Spinal cord (tissue), 10 donors: ENCODE measurements at places on chromosomes 5 and 9. TPM values are rescaled to one million over a fixed set of nuclear protein-coding genes. Genes with fewer than 3 reads are reported as not detected.

- DNase-seq, result no peak
- H3K27me3 ChIP-seq, result no peaks in the 10 kb centered on the region
- peaks cover 37% of the 10 kb centered on the region for H3K36me3 ChIP-seq
- no peak overlapping the region for H3K27ac ChIP-seq
- no peak overlapping the region for H3K4me3 ChIP-seq
Observed at GRCh38 chr9:133680250-133680975, 44.2 kb downstream of the DBH start.

DNA sequence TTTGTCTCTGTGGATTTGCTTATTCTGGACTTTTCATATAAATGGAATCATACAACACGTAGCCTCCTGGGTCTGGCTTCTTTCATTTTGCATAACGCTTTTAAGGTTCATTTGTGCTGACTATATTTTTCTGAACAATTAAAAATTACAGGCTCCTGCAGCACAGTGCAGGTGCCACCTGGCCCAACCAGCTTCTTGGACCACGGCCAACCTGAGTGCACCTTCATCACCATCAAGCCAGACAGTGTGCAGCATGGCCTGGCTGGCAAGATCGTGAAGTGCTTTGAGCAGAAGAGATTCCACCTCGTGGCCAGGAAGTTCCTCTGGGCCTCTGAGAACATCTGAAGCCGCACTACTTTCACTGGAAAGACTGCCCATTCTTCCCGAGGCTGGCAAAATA lies 53.5 kb upstream of the COL15A1 start:
- H3K27me3 ChIP-seq, result no peaks in the 10 kb centered on the region
- H3K36me3 ChIP-seq, result no peaks in the 10 kb centered on the region
- no peak for DNase-seq
- no peak overlapping the region for H3K27ac ChIP-seq
- no peaks in the 10 kb centered on the region for H3K4me1 ChIP-seq

The SPINK7 gene
- not detected for total RNA-seq

The GDF9 gene
- 0.83 TPM for total RNA-seq

The CDH6 gene
- total RNA-seq, result 50.9 TPM

- H3K36me3 ChIP-seq, result peaks cover 6% of the 10 kb centered on the region
- DNase-seq, result no peak
- no peaks in the 10 kb centered on the region for H3K4me1 ChIP-seq
- no peaks in the 10 kb centered on the region for H3K27me3 ChIP-seq
- H3K27ac ChIP-seq, result no peak overlapping the region
Observed at GRCh38 chr9:2085716-2086115, 70.6 kb downstream of the SMARCA2 start.

DNA sequence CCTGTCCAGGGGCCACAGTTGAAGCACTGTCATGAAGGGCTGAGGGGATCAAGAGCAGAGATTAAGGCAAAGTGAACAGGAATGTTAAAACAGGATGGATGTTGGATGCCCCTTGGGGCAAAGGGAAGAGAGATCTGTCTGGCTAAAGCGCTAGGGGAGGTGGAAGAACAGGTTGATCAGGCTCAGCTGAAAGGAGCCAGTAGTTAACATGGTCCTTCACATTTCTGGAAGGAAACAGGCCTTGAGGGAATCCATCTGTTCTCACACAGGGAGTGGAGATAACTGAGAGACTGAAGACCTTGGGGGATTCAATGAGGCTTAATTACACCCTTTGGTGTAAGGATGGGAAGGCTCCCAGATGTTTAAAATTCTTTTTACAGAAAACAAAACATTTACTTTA lies 5.8 kb downstream of the HAPLN1 start:
- H3K4me1 ChIP-seq, result no peaks in the 10 kb centered on the region
- DNase-seq, result no peak
- no peak overlapping the region for H3K27ac ChIP-seq
- no peaks in the 10 kb centered on the region for H3K27me3 ChIP-seq

DNA sequence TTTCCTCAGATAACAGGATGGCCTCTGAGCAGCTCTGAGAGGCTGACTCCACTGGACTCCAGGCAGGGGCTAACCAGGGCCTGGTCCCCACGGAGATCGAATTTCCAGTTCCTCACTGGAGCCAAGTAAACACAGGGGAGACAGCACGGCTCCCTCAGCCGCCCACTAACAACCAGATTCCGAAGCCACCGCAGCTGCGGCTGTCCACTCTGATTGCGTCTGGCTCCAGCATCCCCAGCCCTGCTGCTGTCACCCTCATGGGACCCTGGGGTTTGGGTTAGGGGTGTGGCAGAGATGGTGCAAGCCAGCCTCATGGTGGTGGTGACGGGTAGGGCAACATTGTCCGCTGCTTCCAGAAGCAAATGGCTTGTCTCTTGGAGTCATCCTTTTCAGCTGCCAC lies 172.6 kb downstream of the RGS3 start:
- no peaks in the 10 kb centered on the region for H3K4me1 ChIP-seq
- no peaks in the 10 kb centered on the region for H3K36me3 ChIP-seq
- H3K27me3 ChIP-seq, result peaks cover 13% of the 10 kb centered on the region
- H3K27ac ChIP-seq, result no peak overlapping the region

The TTC23L gene
- 4.1 TPM for total RNA-seq

GRCh38 chr9:131067625-131068024 lies 28.7 kb upstream of the AIF1L start:
- H3K27me3 ChIP-seq, result peaks cover 2% of the 10 kb centered on the region
- H3K4me3 ChIP-seq, result no peak overlapping the region
- no peak for DNase-seq
- peaks cover 16% of the 10 kb centered on the region for H3K4me1 ChIP-seq

DNA sequence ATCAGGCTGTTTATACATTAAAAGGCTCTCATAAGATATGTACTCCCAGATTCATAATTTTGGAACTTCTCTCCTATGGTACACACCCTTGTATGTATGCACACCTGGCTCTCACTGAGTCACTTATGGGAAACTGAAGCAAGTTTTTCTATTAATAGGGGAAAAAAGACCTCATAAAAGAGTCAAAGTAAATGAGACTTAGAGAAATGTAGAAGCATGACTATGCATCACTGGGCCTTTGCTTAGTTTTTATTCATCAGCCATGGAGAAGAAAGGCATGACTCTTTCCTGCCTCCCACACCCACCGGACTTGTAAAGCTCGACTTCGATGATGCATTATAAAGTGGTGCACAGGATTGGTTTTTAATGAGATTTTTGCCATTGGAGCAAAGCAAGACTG lies 28.2 kb downstream of the MTAP start:
- H3K4me1 ChIP-seq, result no peaks in the 10 kb centered on the region
- no peak overlapping the region for H3K27ac ChIP-seq
- H3K27me3 ChIP-seq, result no peaks in the 10 kb centered on the region
- no peak overlapping the region for H3K4me3 ChIP-seq
- peaks cover 15% of the 10 kb centered on the region for H3K36me3 ChIP-seq

DNA sequence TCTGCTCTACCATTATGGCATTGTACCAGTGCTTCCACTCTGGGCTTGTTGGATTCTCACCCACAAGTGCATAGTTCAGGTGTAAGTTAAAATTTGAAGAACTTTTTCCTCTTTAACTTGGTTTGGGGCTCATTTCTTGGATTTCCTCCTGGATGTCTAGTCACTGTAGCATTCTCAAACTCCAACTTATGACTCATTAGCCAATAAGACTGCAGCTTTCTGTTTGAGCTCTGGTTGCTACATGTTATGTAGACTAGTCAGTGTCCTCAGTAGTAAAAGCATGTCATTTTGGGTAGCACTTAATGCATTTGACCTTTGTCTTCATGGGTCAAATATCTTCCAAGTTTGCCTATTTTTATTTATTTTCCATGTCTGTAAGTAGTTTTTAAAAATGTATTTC lies 790.8 kb downstream of the BRINP1 start:
- no peak overlapping the region for H3K27ac ChIP-seq
- no peaks in the 10 kb centered on the region for H3K4me1 ChIP-seq
- no peak for DNase-seq
- H3K4me3 ChIP-seq, result no peak overlapping the region

DNA sequence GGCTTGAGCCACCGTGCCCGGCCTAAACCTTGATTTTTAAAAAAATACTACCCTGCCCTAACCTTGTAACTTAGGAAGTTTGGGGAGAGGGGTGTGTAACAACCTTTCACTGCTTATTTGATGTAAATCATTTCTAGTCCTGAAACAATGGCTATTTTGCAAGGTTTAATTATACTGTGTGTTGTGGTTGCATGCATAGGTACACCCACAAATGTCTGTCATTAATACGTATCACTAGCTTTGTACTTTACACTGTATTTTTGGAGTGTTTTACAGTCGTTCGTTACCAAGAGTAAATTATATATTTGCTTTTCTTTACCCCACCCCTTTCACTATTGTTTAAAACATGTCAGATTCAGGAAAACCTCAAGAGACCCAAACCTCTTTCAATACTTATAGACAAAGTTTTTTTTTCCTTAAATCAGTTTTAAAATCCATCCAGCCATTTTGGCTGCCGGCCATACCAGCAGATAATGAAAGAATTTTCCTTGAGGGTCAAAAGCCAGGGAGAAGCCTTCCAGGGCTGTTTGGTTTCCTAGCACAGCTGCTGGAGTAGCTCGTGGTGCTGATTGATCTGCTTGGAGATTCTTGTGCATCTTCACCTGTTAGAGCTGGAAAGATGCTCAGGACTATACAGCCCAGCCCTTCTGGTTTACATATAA lies 50.7 kb downstream of the DOCK8 start:
- no peak for DNase-seq
- H3K27ac ChIP-seq, result no peak overlapping the region
- H3K27me3 ChIP-seq, result no peaks in the 10 kb centered on the region
- H3K4me1 ChIP-seq, result no peaks in the 10 kb centered on the region

DNA sequence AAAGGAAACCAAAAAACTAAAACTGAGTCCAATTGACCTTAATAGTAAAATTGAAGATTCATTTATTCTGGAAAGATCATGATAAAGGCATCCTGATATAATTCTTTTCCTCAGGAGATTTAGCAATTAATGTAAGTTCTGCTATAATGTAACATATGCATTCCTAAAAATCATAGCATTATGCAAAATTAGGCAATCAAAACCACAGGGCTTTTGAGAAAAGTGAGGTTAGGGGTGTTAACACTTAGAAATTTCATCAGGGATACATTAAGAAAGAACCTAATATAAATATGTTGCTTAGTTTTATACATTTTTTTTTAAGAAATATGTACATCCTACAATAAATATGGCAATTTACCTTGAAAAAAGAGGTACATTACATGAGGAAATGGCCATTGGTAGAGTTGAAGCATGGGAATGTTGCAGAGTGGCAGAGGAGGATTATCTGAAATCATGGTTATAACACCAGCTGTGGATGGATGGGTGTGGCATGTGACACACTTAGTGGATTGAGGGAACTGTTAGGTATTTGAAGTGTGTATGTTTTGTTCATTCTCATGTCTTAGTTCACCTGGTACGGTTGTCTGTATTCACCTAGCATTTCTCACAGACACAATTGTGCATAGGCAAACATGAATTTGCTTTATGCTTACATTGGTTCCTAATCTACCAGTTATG lies 51.1 kb downstream of the CCNH start:
- H3K27ac ChIP-seq, result no peak overlapping the region
- H3K27me3 ChIP-seq, result no peaks in the 10 kb centered on the region
- H3K4me3 ChIP-seq, result no peak overlapping the region
- no peaks in the 10 kb centered on the region for H3K4me1 ChIP-seq

- H3K27me3 ChIP-seq, result no peaks in the 10 kb centered on the region
- no peak for DNase-seq
- no peaks in the 10 kb centered on the region for H3K36me3 ChIP-seq
- no peaks in the 10 kb centered on the region for H3K4me1 ChIP-seq
- no peak overlapping the region for H3K27ac ChIP-seq
Observed at GRCh38 chr5:79062436-79062835, 7.0 kb downstream of the DMGDH start.

DNA sequence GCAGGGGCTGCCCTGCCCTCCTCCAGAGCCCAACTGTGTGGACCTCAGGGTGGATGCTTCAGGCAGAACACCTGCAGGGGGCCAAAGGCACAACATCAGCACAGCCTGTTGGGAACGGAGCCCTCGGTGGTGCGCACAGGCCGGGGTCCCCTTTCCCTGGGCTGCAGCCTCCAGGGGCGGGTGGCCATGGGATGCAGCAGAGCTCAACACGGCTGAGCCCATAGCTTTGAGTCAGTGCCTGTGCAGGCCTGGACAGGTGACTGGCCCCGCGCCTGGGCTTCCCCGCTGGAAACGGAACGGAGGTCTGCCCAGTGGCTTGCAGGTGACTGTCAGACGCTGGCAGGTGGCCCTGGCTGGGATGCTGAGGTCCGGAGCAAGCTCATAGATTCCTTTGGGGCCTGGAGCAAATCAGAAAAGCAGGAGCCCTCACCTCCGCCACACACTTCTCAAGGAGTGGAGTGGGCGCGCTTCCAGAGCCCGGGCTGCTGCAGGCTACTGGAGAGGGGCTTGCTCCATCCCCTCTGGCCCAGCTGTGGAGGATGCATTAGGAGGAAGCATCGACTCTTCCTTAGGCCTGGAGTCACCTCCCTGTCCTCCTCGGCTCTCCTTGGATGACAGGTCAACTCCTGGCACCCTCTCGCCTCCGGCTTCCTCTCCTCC lies 69.8 kb upstream of the RNU6ATAC start:
- peaks cover 51% of the 10 kb centered on the region for H3K4me1 ChIP-seq
- no peak overlapping the region for H3K27ac ChIP-seq
- DNase-seq, result no peak
- H3K27me3 ChIP-seq, result no peaks in the 10 kb centered on the region
- H3K36me3 ChIP-seq, result no peaks in the 10 kb centered on the region
- H3K4me3 ChIP-seq, result no peak overlapping the region

The ARL14EPL gene
- not detected for total RNA-seq

DNA sequence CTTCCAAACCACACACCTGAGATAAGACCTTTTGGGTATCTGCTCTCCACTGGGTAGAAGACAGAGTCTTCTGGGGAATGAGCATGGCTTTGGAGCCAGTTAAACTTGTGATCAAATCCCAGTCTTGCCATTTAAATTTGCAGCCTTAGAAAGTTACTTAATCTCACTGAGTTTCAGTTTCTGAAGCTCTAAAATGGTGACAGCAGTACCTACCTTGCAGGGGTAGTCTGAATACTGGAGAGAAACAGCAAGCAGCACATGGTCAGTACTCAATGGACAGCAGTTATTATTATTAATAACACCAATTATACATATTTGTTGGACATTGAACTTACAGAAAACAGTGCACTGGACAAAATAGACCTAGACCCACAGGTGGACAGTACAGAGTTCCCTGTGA lies 260.9 kb downstream of the MAN2A1 start:
- no peak overlapping the region for H3K27ac ChIP-seq
- H3K4me3 ChIP-seq, result no peak overlapping the region
- no peaks in the 10 kb centered on the region for H3K27me3 ChIP-seq
- no peak for DNase-seq
- H3K36me3 ChIP-seq, result no peaks in the 10 kb centered on the region

GRCh38 chr5:69202497-69202896 lies 13.1 kb downstream of the CENPH start:
- no peaks in the 10 kb centered on the region for H3K4me1 ChIP-seq
- H3K27me3 ChIP-seq, result no peaks in the 10 kb centered on the region
- no peak for DNase-seq
- no peak overlapping the region for H3K27ac ChIP-seq

DNA sequence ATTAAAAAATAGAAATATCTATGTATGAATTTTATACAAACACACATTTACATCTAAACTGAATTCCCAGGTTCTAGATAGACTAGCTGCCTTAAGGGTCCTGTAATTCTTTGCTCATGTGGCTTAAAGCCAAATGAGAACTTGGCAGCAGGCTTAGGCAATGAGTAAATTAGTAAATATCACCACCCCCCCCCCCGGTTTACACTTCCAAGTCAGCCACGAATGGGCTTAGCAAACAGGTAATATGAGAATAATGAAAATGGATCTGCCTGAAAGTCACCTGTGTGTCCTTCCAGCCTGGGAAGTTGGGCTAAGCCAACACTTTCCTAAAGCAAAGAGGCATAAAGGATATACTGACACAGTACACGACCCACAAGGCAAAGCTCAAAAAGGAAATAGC lies 108.6 kb downstream of the KLHL3 start:
- H3K4me1 ChIP-seq, result peaks cover 6% of the 10 kb centered on the region
- no peak overlapping the region for H3K27ac ChIP-seq
- H3K27me3 ChIP-seq, result no peaks in the 10 kb centered on the region
